MCF 10A (cell line): ENCODE measurements at places on chromosomes 3 and 15. TPM values are rescaled to one million over a fixed set of nuclear protein-coding genes. Genes with fewer than 3 reads are reported as not detected.

DNA sequence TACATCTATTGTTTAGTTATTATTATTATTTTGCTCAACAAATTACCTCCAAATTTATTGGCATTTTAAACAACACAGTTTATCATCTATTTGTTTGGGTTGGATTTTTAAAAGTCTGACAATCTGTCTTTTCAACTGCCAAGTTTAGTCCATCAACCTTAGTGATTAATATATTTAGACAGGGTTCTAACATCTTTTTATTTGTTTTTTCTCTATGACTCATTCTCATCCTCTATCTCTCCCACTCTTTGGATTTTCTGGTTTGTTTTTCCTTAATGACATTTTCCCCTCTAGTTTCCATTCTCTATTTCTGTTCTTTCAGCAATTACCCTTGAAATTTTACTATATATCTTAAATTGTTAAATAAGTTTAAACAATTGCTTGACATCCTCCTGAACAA is 41.9 kb downstream of the EMC4 start:
- peaks cover 6% of the 10 kb centered on the region for H3K36me3 ChIP-seq
- H3K27me3 ChIP-seq, result no peaks in the 10 kb centered on the region

AHSG gene
- not detected in 2 replicates for total RNA-seq

GRCh38 chr15:29150515-29151483 is 118.8 kb downstream of the NSMCE3 start:
- DNase-seq, result no peak
- no peaks in the 10 kb centered on the region for H3K27me3 ChIP-seq
- no peak overlapping the region for H3K4me3 ChIP-seq
- H3K36me3 ChIP-seq, result no peaks in the 10 kb centered on the region
- H3K4me1 ChIP-seq, result no peaks in the 10 kb centered on the region

GRCh38 chr15:35626571-35627318 is 80.8 kb upstream of the DPH6 start:
- peaks cover 2% of the 10 kb centered on the region for H3K36me3 ChIP-seq
- H3K4me1 ChIP-seq, result peaks cover 24% of the 10 kb centered on the region
- H3K27me3 ChIP-seq, result no peaks in the 10 kb centered on the region

RTP1 gene
- not detected in 2 replicates for total RNA-seq

SLC25A38 gene
- 37.6 and 45.9 TPM in 2 replicates for total RNA-seq

DNA sequence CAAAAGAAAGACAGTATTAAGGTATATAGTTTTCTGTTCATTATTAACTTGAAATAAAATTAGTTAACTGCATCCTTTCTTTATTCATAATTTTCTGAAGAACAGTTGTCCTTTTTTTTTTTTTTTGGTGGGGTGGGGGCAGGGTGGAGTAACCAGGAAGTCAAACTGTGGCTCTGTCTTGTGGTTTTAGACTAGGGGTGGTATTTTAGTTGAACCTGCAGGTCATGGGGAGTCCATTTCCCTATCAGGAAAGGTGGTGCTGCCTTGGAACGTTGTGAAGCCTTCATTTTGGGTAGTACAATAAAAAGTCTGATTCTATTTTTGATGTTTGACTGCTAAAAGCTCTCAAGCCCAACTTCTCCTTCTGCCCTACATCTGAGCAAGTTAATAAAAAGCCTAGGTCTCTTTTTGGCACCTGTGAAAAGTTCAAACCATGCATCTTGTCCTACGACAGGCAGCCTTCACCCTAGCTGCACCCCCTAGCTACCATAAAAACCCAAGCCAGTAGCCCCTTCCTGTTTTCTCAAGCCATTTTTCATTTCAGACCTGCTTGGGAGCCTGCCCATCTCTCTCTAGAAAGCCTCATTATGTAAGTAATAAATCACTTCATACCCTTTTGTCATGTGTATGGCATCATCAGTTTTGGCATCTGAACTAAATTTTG is 31.2 kb upstream of the RIOX2 start:
- no peak for DNase-seq
- H3K4me3 ChIP-seq, result no peak overlapping the region
- H3K27ac ChIP-seq, result no peak overlapping the region

GRCh38 chr3:113751141-113751540 is 4.3 kb downstream of the ATP6V1A start:
- no peak overlapping the region for H3K4me3 ChIP-seq
- peaks cover 6% of the 10 kb centered on the region for H3K36me3 ChIP-seq
- no peak for DNase-seq
- no peak overlapping the region for H3K27ac ChIP-seq
- no peaks in the 10 kb centered on the region for H3K27me3 ChIP-seq

KLF15 gene
- 5.3 and 8.3 TPM in 2 replicates for total RNA-seq

ANKDD1A gene
- 0.16 and 0.66 TPM in 2 replicates for total RNA-seq

DNA sequence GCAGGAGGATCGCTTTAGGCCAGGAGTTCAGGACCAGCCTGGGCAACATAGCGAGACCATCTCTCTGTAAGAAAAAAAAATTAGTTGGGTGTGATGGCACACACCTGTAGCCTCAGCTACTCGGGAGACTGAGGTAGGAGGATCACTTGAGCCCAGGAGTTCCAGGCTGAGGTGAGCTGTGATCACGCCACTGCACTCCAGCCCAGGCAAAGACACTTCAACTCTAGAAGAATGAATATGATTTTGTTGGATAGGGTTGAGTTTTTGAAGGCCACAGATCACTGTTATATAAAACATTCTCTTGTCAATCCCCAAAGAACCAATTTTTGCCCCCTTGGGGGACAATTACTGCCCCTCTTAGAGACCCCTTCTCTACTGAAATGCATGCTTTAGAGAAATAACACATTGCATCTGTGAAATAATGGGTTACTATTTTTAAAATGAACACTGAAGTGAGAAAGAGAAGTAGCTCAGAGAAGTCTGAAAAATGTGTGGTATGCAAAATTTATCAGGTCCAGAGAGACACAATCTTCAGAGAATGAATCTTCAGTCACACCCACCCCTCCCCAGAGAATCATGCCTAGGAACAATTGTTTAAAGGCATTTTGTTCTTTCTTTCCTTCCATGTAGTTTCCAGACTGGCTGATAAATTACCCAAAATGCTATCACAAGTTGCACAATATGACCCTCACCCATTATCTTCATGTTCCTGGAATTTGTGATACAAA is 42.7 kb downstream of the METTL6 start:
- H3K27ac ChIP-seq, result no peak overlapping the region
- no peak for DNase-seq
- H3K36me3 ChIP-seq, result no peaks in the 10 kb centered on the region
- H3K4me1 ChIP-seq, result peaks cover 6% of the 10 kb centered on the region

DNA sequence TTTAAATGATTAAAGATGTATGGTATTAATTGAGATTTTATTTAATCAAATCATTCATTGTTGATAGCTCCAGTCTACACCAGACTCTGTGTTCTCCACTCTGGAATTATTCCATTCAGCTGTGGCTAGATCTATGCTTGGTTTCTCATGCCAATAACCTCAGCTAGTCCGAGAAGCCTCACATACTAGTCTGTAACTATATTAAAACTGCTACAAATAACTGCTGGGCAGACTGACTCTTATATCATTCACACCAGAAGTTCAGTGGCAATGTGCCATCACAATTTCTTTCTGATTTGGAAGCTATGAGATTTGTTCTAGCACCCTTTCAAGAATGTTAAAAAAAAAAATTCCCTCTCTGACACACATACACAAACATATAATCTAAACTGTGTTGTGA is 947.3 kb downstream of the ROBO1 start:
- no peak overlapping the region for H3K27ac ChIP-seq
- no peak for DNase-seq
- H3K4me1 ChIP-seq, result peaks cover 29% of the 10 kb centered on the region
- no peaks in the 10 kb centered on the region for H3K36me3 ChIP-seq

- H3K27me3 ChIP-seq, result no peaks in the 10 kb centered on the region
- H3K4me1 ChIP-seq, result no peaks in the 10 kb centered on the region
- no peak overlapping the region for H3K4me3 ChIP-seq
- H3K27ac ChIP-seq, result no peak overlapping the region
- DNase-seq, result no peak
These were observed 87.5 kb downstream of the CHCHD4 start for GRCh38 chr3:14037211-14037610.

- H3K4me1 ChIP-seq, result no peaks in the 10 kb centered on the region
- no peak overlapping the region for H3K4me3 ChIP-seq
- no peak overlapping the region for H3K27ac ChIP-seq
- peaks cover 63% of the 10 kb centered on the region for H3K27me3 ChIP-seq
- DNase-seq, result no peak
These were observed 116.3 kb upstream of the NPHP3 start for GRCh38 chr3:132838477-132838876.

PRTG gene
- total RNA-seq, result 1.3 and 3.5 TPM in 2 replicates

- H3K27me3 ChIP-seq, result no peaks in the 10 kb centered on the region
- H3K4me1 ChIP-seq, result peaks cover 6% of the 10 kb centered on the region
- peak; percentile 25 for DNase-seq
- H3K27ac ChIP-seq, result no peak overlapping the region
- no peak overlapping the region for H3K4me3 ChIP-seq
These were observed 65.1 kb downstream of the GLCE start for GRCh38 chr15:69225355-69226022.

- no peaks in the 10 kb centered on the region for H3K4me1 ChIP-seq
- no peak overlapping the region for H3K4me3 ChIP-seq
- peaks cover 61% of the 10 kb centered on the region for H3K27me3 ChIP-seq
These were observed 21.7 kb upstream of the EPHB3 start for GRCh38 chr3:184539801-184540435.

DNA sequence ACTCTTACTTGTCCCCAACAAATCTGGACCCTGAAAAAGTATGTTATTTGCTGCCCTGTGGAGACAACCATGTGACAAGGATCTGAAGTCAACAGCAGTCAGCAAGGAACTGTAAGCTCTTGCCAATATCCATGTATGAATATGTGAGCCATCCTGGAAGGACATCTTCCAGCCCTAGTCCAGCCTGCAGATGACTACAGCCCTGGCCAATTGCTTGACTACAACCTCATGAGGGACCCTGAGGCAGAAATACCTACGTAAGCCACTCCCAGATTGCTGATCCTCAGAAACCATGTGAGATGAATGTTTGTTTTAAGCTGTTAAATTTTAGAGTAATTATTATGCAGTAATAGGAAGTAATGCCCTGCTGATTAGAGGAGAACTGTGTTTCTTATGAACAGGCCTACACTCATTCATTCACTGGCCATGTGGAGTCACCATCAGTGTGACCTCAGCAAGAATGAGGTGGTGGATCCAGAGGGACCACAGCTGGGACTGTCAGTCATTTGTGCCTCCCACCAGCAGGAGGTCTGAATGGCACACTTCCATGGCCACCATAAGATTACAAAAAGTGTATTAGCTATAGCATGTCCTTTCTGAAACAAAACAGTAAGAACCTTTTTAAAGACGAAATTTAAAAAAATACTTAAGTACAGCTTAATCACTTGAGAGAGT is 92.6 kb downstream of the TFDP2 start:
- H3K4me1 ChIP-seq, result no peaks in the 10 kb centered on the region
- no peak overlapping the region for H3K27ac ChIP-seq
- H3K27me3 ChIP-seq, result no peaks in the 10 kb centered on the region
- no peak overlapping the region for H3K4me3 ChIP-seq
- no peak for DNase-seq

- H3K27ac ChIP-seq, result no peak overlapping the region
- no peak overlapping the region for H3K4me3 ChIP-seq
- DNase-seq, result no peak
- H3K27me3 ChIP-seq, result no peaks in the 10 kb centered on the region
- H3K36me3 ChIP-seq, result no peaks in the 10 kb centered on the region
- H3K4me1 ChIP-seq, result no peaks in the 10 kb centered on the region
These were observed 461.5 kb upstream of the NR2F2 start for GRCh38 chr15:95868970-95869369.

DNA sequence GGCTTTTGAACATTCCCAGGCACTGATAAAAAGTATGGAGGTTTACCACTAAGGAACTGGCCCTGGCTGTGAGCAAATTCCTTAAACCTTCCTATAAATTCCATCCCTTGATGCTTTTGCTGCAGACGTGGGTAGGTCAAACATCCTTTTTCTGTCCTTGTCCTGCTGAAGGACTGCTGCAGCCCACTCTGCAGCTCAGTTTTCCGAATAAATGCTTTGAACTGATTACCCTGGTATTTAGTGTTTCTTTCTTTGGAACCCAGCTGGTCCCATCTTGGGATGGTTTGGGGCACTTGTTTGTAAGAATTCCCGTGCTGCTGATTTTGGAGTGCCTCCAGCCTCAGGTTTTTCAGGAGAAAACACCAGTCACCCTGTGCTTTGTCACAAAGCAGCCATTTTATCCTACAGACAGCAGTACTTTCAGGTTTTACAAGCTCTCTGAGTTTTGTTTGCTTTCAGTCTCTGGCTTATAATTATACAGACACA is 815.9 kb downstream of the VGLL3 start:
- H3K27ac ChIP-seq, result no peak overlapping the region
- no peak overlapping the region for H3K4me3 ChIP-seq
- no peaks in the 10 kb centered on the region for H3K4me1 ChIP-seq
- DNase-seq, result no peak
- no peaks in the 10 kb centered on the region for H3K36me3 ChIP-seq
- H3K27me3 ChIP-seq, result peaks cover 35% of the 10 kb centered on the region
